Stimulated activated CD4-positive, alpha-beta T cell treated with anti-CD3 and anti-CD28 coated beads, Interleukin-12 subunit alpha, Interleukin-12 subunit beta, amount 100 ng/mL, for 24 hours (primary cell): ENCODE measurements at places on chromosomes 5 and 9.

- peak; percentile 49 for DNase-seq
Observed at GRCh38 chr9:70413464-70413798, 1.0 kb downstream of the KLF9 start.

DNA sequence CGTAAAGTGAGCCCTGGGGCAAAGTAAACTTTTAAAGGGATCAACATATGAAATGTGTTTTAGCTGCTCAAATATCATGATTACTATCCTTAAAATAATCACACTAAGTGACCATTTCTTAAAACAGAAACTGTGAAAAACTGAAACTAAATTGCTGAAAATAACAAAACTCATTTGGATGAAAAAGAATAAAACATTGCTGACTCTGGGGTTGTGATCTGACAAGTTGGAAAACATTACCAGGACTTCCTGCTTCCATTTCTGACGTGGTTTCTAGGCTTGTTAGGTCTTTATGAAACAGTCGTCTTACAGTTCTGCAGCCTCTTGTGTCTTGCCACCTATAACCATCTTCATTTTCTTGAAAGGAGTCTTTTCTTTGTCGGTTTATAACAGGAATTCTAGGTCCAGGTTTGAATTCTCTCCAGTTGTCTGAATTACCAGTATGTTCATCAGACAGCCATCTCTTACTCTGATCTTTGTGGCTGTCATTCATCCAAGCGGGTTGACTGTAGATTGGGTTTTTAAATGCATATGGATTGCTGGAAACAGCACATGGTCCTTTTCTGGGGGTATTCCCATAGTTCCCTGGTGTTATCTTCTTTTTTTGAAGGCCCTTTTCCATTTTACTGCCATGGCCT, 1.7 kb downstream of the TUT7 start:
- DNase-seq = no peak

GRCh38 chr9:130128251-130128650, 44.0 kb upstream of the NCS1 start:
- DNase-seq = peak; percentile 55

GRCh38 chr5:112119969-112120368, 299.1 kb downstream of the EPB41L4A start:
- no peak for DNase-seq

DNA sequence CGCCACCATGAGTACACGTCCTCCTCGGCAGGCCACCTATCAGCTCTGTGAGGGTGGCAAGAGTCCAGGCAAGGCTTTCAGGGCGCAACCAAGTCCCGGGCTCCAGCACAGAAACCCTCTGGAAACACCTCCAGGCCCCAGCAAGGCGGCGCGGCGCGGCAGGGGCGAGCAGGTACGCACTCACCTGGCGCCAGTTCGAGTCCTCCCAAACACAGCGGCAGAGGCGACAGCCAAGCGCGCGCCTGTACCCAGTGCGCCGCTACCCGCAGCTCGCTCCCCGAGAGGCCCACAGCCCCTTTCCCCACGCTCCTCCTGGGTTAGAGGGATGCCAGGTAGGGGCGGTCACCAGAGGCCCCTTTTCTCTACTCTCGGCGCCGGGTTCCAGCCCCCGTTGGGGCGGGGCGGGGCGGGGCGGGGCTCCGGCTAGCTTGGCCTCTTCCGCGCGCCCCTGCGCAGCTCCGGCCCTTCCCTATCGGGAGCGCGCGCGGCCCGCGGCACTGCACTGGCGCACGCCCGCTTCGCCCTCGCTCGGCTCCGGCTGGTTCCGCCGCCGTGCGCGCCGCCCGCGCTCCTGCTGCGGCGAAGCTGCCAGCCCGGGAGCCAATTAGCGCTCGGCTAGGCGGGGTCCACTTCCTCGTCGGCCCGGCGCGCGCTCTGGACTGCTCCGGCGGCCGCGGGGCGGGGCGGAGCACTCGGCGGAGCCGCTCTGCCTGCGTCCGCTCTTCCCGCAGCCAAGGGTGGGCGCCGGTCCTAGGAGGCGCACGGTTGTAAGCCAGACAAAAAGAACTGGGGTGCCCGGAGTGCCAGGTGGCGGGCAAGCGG, at the start of the genes NMRK1 and OSTF1:
Gene NMRK1 (minus strand): TSS at position 332 of the 822 bp plus-strand sequence. CDS start 5,040 bp downstream, outside the sequence.
Gene OSTF1 (plus strand): TSS at position 691 of the 822 bp plus-strand sequence. CDS start 179 bp downstream, outside the sequence.
- DNase-seq = peak; percentile 84
